Prostate gland (tissue), 2 donors: ENCODE measurements at places on chromosomes 16 and 17. TPM values are rescaled to one million over a fixed set of nuclear protein-coding genes. Genes with fewer than 3 reads are reported as not detected.

The C17orf107 gene
- 15.4 TPM for total RNA-seq

The CHP2 gene
- total RNA-seq = 3.7 TPM

The HASPIN gene
- 3.9 TPM for total RNA-seq

The CACNA1G gene
- total RNA-seq = 3.4 TPM

The SGCA gene
- total RNA-seq = 19.4 TPM

The CACNG3 gene
- not detected for total RNA-seq

The OTOP3 gene
- total RNA-seq = not detected

The SYCE1L gene
- total RNA-seq = 2.3 TPM

DNA sequence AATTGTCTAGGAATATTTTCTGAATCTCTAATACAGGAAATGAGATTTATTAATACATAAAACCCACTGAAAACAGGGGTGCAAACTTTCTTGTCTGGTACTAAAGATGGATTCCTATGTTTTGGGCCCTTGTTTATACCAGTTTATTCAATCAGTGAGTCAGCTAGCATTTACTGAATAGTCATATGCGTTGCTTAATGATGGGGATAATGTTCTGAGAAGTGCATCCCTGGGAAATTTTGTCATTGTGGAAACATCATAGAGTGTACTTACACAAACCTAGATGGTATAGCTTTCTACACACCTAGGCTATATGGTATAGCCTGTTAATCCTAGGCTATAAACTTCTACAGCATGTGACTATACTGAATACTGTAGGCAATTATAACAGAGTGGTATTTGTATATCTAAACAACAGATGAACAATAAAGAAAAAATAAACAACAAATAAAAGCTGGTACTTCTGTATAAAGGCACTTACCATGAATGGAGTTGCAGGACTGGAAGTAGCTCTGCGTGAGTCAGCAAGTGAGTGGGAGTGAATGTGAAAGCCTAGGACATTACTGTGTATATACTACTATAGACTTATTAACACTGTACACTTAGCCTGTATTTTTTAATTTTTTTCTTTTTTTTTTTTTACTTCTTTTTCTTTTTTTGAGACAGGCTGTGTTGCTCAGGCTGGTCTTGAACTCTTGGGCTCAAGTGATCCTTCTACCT, 63.7 kb downstream of the SIAH1 start:
- H3K27ac ChIP-seq = no peak overlapping the region
- no peak overlapping the region for H3K4me3 ChIP-seq
- H3K4me1 ChIP-seq = no peaks in the 10 kb centered on the region
- DNase-seq = no peak
- no peaks in the 10 kb centered on the region for H3K27me3 ChIP-seq

DNA sequence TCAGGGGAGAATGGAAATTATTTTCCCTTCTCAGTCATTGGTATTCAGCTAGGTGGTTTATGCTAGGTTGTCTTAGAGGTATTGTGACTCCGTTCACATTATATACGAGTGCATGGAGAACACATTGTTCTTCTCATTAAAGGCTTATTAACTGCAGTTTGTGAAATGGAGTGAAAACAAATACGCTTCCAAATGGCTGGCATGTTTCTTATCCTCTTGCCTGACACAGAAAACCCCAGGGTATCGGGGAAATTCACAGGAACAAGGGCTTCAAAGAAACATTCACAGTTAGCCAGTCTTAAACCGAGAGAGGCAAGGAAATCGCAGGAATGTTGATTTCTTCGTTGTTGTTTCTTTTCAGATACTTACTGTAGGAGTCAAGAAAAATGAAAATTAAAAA, 1047.9 kb upstream of the RBFOX1 start:
- H3K4me3 ChIP-seq = no peak overlapping the region
- H3K36me3 ChIP-seq = no peaks in the 10 kb centered on the region
- H3K27me3 ChIP-seq = no peaks in the 10 kb centered on the region
- H3K27ac ChIP-seq = no peak overlapping the region
- DNase-seq = no peak

- H3K27me3 ChIP-seq = no peaks in the 10 kb centered on the region
- H3K27ac ChIP-seq = no peak overlapping the region
- no peaks in the 10 kb centered on the region for H3K4me1 ChIP-seq
- DNase-seq = no peak
Measured at GRCh38 chr16:73515616-73516015, 467.7 kb upstream of the ZFHX3 start.

DNA sequence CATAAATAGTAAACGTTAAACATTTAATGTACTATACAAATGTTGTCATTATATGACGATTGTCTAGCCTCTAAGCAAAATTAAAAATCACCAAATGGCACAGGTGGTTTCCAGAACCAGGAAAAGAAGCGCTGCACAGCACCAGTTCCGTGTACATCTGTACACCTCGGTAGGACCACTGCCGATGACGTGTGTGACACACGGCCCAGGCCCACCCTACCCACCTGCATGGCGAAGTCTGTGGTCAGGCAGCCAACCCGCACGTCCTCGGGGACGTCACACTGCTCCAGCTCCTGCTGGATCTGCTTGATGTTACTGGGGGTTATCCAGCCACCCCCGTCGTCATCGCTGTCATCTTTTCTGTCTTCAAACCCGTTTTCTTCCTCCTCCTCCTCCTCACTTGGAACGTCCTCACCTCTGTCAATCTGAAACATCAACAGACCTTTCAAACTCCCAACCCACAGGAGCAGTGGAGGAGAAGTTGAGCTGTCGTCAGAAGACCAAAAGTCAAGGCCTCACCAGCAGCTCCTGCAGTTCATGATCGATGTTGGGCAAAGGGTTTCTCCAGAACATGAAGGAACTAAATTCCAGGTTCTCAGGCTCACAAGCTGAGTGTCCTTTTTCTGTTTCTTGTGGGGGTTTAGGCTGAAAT, 5.9 kb downstream of the NOB1 start:
- no peak for DNase-seq
- peaks cover 11% of the 10 kb centered on the region for H3K36me3 ChIP-seq
- no peaks in the 10 kb centered on the region for H3K27me3 ChIP-seq
- H3K4me3 ChIP-seq = no peak overlapping the region

DNA sequence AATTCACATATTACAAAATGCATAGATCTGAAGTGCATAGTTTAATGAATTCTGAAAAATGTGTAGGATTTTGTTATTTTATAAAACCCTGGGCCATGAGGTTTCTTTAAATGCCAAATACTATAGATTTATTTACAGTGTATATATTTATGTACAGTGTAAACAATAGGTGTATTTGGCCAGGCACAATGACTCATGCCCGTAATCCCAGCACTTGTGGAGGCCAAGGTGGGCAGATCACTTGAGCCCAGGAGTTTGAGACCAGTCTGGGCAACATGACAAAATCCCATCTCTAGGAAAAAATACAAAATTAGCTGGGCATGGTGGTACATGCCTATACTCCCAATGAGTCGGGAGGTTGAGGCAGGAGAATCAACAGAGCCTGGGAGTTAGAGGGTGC, 249.4 kb downstream of the PRKCA start:
- no peak overlapping the region for H3K27ac ChIP-seq
- H3K4me3 ChIP-seq = no peak overlapping the region

- no peak overlapping the region for H3K4me3 ChIP-seq
- DNase-seq = no peak
- no peaks in the 10 kb centered on the region for H3K4me1 ChIP-seq
- H3K27ac ChIP-seq = no peak overlapping the region
- no peaks in the 10 kb centered on the region for H3K27me3 ChIP-seq
- H3K36me3 ChIP-seq = no peaks in the 10 kb centered on the region
Measured at GRCh38 chr17:74566132-74566753, 1.1 kb downstream of the CD300H start.
